ENCODE measurements at places on chromosomes 5 and 9. TPM values are rescaled to one million over a fixed set of nuclear protein-coding genes. Genes with fewer than 3 reads are reported as not detected.

Gene OMD
- polyA plus RNA-seq = 3.5 TPM

Gene DND1
- polyA plus RNA-seq = not detected

Gene BTNL8
- polyA plus RNA-seq = not detected

Gene GOLM1
- 49.1 TPM for polyA plus RNA-seq

Gene RAD50
- polyA plus RNA-seq = 22.9 TPM

Gene SHISAL2B
- polyA plus RNA-seq = 0.40 TPM

Gene ADRB2
- 1.0 TPM for polyA plus RNA-seq

DNA sequence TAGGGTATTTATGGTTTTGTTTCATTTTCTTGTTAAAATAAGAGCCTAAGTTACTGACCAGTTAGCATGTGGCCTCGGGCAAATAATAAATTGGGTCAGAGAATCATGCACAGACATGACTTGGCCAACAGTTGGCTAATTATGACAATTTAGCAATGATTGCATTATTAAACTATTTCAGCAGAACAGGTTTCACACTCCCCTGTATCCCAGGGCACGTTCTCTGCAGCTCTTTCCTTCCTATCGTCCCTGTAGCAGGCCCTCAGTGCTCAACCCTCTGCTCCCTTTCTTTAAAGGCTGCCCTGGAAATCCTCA lies 167.9 kb downstream of the TSSK1B start:
- DNase-seq = no peak

DNA sequence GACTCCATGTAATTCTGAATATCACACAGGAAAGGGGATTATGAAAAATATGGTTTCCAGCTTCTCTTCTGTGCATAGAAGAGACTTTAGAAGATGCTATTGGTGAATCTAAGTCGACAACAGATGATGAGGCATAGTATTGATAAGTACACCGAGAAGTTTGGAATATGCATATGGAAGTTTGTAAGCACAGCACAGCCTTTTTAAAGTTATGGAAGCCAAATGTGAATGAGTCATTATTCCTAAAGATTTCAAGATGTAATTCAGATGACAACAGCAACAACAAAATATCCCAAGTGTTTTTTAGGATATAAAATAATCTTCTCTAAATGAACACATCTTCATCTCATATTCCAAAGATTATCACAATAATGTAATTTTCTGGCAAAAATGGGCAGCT lies 1723.3 kb downstream of the EFNA5 start:
- no peak for DNase-seq

- DNase-seq = no peak
Observed at GRCh38 chr9:73474625-73475024, 323.0 kb downstream of the ANXA1 start.

DNA sequence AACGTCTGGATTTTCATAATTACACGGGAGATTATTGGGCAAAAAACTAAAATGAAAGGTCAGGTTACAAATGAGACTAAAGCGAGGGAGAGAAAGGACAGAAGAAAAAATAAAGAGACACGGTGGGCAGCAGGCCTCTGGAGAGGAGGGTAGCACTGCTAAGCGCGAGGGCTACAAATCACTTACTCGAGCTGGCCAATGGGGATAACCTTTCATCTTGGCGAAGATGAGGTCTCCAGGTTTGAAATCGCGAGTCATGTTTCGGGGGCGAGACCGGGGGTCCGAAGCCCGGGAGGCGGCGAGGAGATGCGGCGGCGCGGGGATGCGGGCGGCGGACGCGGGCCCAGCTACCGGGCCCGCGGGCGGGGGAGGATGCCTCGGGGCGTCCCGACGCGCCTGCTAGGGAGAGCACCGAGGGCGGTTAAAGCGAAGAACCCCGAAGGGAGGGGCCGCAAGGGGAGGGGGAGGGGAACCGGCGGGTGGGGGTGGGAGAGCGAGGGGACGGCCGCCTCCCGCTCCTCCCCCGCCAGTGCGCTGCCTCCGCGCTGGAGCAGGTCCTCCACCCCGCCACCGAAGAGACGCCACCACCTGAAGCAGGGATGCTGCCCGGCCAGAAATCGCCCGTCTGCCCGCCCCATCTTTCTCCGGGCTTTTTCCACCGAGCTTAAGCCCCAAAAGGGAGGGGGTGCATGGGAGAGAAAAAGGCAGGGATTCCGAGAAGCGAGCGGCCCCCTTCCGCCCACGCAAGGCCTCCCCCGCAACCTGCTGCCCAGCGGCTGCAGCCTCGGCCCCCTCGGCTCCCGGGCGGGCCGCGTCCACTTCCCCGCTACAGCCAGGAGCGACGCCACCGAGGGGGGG lies 610 bp downstream of the PSIP1 start:
- DNase-seq = no peak

DNA sequence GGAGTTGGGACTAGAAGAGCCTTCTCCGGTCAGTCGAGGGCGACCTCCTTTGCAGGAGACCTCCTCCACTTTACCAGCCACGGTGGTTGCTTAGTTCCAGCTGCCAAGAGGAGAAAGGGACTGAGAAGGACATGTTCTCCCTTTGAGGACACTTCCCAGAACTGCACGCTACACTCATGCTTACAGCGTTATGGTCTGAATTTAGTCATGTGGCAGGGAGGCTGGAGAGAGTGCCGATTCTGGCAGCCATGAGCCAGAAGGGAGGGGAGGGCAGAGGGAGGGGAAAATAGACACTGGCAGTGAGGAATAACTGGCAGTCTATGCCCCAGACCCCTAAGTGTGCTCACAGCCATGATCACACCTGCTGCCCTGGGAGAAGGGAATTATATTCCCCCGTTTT lies 47.8 kb downstream of the TSPAN17 start:
- no peak for DNase-seq

GRCh38 chr9:128643519-128644300 lies 12.9 kb downstream of the DYNC2I2 start:
- no peak for DNase-seq

DNA sequence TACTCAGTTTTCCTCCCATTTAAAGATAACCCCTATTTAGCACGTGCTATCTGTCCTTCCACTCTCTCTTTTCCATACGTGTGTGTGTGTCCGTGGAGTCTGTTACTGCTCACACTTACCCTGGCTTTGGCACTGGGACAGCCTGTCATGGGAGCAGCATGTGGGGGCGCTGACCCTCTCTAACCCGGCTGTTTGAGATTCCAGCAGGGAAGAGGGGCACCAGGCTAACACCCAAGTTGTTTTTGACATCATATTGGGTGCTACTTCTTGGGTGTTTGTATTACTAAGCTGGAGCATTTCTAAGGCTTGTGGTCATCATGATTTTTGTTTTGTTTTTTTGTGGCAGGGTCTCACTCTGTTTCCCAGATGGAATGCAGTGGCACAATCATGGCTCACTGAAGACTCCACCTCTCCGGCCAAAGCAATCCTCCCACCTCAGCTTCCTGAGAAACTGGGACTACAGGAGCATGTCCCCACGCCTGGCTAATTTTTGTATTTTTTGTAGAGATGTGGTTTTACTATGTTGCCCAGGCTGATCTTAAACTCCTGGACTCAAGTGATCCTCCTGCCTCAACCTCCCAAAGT lies 56.9 kb upstream of the SIMC1 start:
- no peak for DNase-seq

- DNase-seq = no peak
Observed at GRCh38 chr9:6671416-6671815, 25.9 kb upstream of the GLDC start.

GRCh38 chr9:132268725-132269352 lies 85.9 kb downstream of the SETX start:
- peak; percentile 22 for DNase-seq

DNA sequence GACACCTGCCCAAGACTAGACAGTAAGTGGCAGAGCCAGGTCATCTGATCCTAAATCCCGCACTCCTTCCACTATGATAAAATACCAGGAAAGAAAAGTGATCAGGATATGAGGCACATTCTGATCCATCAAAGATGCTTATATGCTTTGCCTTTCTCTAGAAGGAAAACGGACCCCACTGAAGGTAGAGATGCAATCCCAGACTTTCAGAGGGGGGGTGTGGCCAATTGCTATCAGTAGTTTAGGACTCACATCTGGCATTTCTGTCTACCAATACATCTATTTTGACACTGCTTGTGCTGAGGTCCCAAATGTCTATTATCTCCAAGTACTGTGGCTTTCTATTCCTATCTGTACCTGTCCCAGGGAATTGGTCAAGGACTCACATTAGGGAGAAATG lies 1.7 kb downstream of the TRIM52 start:
- DNase-seq = no peak
